Activated B cell treated with CpG ODN at 0.5 μM for 24 hours (primary cell): ENCODE measurements at places on chromosomes 11 and 22.

DNA sequence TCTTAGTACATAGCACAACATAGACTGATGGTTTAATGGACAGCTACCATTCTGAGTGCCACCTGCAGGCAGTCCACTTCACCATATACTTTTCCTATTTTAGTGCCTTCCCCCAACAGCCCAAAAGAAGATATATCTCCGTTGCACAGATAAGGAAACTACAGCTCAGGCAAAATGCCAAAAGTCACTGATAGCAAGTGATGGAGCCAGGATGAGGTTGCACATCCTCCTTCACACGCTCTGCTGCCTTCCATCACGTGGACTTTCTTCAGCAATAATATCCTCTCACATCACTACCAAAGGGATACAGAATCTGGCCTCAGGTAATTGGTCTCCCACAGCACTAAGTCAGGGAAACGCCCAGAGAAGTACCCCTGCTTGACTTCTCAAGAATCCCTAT lies 7.5 kb downstream of the TCF20 start:
- DNase-seq = no peak

DNA sequence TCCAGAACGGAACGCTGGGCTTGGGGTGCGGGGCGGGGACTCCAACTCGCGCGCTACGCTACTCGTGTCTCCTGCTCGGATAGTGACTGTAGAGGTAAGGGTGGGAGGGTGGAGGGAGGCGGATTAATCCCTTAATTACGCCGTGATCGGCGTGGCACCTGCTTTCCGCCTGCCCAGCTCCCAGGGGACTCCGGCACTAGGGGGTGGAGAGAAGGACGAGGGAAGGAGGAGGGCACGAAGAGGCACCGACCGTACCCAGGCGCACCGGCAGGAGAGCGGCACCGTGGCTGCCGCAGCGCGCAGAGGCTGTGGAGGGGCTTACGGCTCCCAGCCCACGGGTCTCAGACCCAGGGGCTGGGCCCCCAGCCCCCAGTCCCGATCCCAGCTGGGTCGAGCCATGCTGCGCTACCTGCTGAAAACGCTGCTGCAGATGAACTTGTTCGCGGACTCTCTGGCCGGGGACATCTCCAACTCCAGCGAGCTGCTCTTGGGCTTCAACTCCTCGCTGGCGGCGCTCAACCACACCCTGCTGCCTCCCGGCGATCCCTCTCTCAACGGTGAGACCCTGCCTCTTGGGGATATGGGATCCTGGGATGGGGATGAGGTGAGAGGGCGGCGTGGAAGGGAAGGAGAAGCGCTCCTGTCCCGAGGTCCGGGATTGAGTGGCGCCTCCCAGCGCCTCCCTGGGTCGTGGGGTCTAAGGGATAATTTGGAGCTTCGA lies at the start of gene ROBO3:
Gene ROBO3, plus strand, starts transcription at position 252 of the 721 bp plus-strand sequence. Its CDS starts 146 bp downstream, at position 398.
- no peak for DNase-seq

- DNase-seq = no peak
Observed at GRCh38 chr22:40055143-40055883, 60.6 kb downstream of the FAM83F start.

- DNase-seq = peak; percentile 47
Observed at GRCh38 chr11:46238078-46238966, 39.1 kb upstream of the CREB3L1 start.

DNA sequence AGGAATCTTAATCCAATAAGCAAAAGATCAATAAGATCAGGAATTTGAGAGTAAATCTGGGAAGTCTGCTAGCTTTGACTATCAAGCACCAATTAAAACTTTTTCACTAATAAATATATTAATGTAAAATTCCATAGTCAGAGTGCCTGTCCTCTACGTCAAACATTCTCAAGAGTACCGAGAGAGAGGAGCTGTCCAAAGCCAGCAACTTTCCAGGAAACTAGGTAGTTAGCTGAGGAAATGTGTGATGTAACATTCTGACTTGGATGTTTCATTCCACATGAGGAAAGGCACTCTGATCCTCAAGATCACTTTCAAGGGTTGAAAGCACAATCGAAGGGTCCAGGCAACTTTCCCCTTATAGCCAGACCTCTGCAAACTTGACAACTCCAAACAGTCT lies 113.2 kb downstream of the STK33 start:
- no peak for DNase-seq

DNA sequence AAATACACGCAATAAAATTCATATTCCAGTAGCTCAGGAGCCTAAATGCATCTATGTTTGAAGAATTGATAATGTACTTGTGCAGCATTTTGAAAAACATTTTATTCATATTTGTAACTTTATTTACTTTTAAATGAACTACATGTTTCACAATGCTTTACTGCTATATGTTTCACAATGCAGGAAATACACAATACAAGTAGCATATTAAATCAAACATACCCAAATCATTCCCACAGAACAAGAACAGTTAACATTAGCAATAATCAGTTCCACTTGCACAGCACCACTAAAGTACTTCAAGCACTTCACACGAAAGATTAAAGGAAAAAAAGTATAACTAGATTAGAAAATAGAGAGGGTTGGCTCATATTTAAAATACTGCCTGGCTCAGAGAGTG lies 343.6 kb upstream of the CCDC90B start:
- DNase-seq = no peak

- no peak for DNase-seq
Observed at GRCh38 chr11:78715639-78716311, 141.1 kb upstream of the NARS2 start.

- no peak for DNase-seq
Observed at GRCh38 chr11:111086058-111086457, 159.5 kb upstream of the POU2AF2 start.

DNA sequence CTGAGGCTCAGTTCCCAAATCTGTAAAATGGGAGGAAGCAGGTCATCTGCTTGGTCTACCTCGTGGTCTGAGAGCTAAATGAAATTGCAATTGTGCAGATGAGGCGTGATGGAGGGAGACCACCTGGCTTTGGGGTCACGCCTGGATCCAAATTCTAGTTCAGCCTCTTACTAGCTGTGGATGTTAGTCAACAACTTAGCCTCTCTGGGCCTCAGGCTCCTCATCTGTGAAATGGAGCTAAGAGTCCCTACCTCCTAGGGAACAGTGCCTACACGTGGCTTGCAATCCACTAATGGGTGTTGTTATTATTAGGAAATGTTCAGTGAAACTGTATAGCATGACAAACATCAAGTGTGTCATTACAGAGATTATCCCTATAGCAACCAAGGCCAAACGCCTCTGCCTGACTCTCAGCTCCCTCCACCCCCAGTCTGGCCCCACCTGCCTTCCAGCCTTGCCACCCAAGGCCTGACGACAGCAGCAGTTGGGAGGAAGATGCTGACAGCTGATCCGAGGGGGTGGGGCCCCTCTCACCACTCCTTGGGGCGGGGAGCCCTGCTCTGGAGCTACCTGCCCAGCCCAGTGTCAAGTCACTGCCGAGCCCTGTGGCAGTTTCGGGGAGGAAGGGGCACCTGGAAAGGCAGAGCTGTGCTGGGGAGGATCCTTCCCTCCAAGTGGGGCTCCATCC lies 1.7 kb upstream of the RHOD start:
- no peak for DNase-seq

DNA sequence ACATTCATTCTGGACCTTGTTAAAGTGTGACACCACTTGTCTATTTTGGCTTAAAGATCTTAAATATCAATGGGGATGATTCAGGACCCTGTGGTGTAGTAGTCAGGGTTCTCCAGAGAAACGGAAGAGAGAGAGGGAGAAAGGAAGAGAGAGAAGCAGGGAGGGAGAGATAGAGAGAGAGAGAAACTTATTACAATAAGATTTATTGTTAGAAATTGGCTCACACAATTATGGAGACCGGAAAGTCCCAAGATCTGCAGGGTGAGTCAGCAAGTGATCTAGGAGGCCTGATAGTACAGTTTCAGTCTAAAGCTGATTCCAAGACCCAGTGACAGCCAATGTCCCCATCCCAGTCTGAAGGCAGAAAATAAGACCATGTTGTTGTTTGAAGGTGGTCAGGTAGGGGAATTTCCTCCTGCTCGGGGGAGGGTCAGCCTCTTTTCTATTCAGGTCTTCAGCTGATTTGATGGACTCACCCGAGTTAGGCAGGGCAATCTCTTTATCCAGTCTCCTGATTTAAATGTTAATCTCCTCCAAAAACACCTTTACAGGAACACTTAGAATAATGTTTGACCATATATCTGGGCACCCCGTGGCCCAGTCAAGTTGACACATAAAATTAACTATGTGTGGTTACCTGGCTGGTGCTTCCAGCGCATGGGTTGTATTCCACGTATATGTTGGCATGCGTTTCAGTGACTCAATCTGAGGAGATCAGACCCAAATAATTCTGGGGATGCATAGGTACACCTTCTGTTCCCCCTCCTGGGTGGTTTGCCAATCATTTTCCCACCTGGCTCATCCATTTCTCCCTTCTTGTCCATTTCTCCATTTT lies 1350.5 kb downstream of the TBC1D22A start:
- no peak for DNase-seq

DNA sequence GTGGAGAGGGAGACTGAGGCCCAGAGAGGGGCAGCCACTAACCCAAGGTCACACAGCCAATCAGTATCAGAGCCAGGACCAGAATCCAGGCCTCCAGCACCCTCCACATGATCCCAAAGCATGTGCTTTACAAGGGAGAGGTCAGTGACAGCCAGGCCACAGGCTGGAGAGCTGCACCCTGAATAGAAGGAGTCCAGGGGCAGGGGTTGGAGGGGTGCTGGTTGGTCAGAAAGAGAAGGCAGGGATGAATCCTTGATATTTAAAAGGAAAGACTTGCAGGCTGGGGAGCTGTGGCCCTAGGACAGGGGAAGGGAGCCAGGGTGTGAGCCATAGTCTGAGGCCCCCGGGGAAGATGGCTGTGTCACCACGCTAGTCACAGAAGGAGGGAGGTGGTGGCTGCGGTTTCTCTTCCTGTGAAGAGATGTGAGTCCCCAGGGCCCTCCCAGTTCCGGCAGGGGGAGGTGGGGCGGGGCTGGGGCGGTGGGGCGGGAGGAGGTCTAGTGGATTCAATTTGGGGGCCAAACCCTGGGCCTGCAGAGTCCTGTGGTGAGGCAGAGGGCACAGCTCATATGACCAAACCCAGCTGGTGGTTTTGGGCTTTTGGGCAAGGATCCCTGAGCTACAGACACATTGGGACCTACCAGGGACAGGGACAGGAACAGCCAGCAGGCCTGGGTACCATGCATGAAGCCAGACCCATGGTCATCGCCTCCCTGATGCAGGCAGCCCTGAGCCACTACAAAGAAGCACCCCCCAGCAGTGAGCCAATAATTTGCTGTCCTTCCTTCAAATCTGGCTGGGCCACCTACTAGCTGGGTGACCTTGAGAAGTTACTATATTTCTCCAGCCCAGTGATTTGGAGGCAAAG lies 14.0 kb downstream of the RAC2 start:
- peak; percentile 70 for DNase-seq

DNA sequence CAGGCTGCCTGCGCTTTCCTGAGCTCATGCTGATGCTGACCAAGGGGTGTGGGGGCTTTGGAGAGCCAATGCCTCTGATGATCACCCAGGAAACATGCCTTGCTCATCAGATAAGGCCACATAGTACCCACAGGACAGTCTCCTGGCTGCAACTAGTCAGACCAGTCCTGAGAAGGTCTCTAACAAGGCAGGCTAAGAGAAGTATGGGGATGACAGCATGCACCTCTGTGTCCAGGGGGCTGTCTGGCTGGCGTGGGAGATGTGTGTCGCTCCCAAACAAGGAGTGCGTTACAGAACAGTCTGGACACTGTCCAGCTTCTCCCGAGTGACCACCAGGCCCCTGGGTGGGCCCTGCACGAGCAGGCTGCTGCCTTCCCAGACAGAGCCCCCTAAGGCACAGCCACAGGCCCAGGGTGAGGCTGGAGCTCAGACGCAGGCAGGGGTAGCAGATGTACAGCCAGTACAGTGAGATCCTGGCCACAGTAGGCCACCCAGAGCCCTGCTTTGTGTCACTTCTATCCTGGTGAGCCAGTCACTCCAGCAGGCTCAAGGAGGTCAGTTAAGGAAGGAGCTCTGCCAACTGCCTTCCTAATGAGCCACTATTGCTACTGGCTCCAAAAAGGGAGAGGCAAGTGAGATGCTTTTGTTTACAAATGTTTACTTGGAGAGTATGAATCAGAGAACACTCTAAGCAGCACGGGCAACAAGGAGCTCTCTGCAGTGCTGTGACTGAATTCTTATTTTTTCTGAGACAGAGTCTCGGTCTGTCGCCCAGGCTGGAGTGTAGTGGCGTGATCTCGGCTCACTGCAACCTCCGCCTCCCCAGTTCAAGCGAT lies 66.0 kb upstream of the CLTCL1 start:
- DNase-seq = no peak

DNA sequence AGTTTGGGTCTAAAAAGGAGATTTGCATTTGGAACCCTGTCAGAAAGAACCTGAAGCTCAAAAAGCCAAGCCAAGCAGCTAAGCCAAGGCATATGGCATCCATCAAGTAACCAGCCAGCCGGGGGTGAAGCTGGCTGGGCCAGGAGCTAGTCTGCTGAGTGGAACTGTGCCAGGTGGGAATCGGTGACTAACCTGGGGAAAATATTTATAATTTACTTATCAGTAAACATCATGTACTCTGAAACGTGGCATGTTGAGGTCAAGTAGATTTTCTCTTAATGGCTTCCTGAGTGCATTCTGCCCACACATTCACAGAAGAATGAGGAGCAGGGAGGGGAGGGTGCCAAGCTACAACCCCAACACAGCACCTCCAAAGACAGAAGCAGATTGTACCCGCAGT lies 70.5 kb upstream of the SESN3 start:
- DNase-seq = no peak

GRCh38 chr11:104898685-104899013 lies 389 bp upstream of the CASP12 start:
- DNase-seq = no peak

- no peak for DNase-seq
Observed at GRCh38 chr11:3085052-3085451, 27.8 kb upstream of the CARS1 start.
